Eye (tissue), 1 donor: ENCODE measurements at places on chromosomes 7 and 10.

- peak; percentile 84 for DNase-seq
Measured at GRCh38 chr7:120272701-120273475, at the start of gene KCND2. TSS of gene KCND2 (plus strand) at chr7:120273175.

GRCh38 chr7:110681941-110682340 lies 409.0 kb upstream of the LRRN3 start:
- DNase-seq: no peak

GRCh38 chr10:79435271-79436065 lies 10.0 kb downstream of the ZCCHC24 start:
- no peak for DNase-seq

DNA sequence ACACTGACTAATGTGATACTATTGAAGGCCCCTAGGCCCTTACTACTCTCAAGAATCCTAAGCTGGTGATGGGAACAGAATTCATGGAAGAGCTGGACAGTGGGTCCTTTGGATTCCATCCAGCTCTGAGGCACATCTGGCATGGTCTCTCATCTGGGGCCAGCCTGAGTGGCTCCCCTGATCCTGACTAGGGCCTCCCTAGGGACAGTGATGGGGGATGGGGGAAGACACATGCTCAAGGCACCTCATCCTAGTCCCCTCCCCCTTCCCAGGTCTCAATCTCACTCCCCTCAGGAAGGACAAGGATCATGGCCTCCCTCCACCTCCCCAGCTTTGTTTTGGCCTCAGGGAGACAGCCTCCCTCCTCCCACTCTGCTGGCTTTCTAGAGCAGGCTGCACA lies 1.8 kb downstream of the KCNIP2 start:
- DNase-seq: no peak

DNA sequence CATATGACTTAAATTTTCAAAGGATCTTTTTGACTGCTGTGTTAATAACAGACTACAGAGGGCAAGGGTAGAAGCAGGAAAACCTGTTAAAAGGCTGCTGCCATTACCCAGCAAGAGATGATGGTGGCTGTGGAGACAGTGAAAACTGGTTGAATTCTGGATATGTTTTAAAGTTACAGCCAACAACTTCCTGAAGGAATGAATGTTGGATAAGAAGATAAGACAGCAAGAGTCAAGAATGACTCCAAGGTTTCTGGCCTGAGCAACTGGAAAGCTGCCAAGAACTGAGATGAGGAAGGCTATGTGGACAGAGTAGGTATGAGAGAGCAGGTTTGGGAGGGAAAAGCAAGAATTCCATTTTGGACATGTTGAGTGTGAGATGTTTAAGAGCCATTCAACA lies 19.1 kb downstream of the CNOT4 start:
- no peak for DNase-seq

DNA sequence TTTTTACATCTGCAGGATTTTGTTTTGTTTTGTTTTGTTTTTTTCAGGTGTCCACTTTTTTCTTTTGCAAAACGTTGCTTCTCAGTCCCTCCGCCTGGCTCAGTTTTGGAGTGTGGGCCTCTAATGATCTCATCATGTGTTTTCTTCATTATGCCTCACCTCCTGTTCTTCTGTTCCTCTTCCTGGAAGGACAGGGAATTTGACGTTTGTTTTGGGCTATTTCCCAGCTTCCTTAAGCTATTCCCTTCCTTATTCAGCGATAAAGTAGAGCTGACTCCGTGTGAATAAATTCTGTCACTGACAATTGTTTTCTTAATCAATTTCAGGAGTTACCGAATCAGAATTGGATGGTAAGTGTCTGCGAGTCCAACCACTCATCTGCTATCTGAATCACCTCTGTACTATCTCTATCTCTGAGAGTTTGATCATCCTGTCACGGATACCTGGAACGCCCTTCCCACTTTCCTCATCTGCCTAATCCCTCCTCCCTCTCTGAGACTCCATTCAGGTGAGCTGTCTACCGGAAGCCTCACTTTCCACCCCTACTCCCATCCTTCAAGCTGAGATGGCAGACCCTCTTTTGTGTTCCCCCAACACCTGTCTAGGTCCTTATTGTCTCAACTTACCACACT lies 218.4 kb downstream of the GATA3 start:
- no peak for DNase-seq

GRCh38 chr7:36440880-36441279 lies 51.2 kb downstream of the ANLN start:
- DNase-seq: peak; percentile 43

DNA sequence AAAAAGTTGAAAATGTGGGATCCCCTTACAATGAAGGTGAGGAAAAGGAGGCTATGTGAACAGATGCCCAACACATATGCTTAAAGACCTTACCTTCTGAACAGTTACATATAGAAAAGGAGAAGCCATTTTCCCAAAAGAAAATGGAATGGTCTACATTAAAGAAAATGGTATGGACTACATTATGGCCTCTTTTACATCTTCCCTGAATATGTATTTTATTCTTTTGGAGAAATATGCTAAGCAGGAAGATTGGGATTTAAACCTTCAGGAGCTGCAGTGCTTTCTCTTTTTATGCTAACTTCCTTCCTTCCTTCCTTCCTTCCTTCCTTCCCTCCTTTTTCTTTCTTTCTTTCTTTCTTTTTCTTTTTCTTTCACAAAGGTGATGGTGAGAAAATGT lies 155.4 kb downstream of the SEC23IP start:
- no peak for DNase-seq

DNA sequence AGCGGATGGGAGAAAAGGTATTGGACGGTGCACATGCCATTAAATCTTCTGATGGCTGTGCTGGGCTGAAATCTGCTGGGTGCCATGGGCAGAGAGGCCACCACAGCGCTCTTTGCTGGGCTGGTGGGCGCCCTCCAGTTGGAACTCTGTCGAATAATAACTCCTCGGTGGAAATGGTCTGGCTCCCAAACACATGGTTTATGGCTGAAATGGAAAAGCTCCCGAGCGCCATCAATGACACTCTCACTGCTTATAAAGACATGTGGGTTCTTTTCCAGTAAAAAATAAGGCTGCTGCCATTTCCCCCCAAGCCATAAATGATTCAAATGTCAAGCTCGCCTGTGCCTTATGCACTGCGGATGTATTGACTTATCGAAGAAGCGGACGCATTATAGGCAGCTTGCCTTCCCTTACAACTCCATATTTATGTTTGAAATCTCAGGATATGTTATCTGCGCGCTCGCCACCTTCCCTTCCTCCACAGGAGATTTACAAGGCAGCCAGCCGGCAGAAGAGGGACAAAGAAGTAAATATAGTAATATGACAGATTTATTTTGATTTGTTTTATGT lies 239.0 kb upstream of the MKI67 start:
- no peak for DNase-seq

GRCh38 chr10:70084189-70084588 lies 31.5 kb downstream of the MACROH2A2 start:
- DNase-seq: no peak

- DNase-seq: no peak
Measured at GRCh38 chr7:113392421-113392820, 274.1 kb upstream of the SMIM30 start.

- DNase-seq: no peak
Measured at GRCh38 chr7:55020466-55020871, 1.7 kb downstream of the EGFR start.
